ENCODE measurements at places on chromosomes 1 and 21. TPM values are rescaled to one million over a fixed set of nuclear protein-coding genes. Genes with fewer than 3 reads are reported as not detected.
A peak's percentile ranks its signal among the peaks of the same experiment; 100 is the strongest.

DNA sequence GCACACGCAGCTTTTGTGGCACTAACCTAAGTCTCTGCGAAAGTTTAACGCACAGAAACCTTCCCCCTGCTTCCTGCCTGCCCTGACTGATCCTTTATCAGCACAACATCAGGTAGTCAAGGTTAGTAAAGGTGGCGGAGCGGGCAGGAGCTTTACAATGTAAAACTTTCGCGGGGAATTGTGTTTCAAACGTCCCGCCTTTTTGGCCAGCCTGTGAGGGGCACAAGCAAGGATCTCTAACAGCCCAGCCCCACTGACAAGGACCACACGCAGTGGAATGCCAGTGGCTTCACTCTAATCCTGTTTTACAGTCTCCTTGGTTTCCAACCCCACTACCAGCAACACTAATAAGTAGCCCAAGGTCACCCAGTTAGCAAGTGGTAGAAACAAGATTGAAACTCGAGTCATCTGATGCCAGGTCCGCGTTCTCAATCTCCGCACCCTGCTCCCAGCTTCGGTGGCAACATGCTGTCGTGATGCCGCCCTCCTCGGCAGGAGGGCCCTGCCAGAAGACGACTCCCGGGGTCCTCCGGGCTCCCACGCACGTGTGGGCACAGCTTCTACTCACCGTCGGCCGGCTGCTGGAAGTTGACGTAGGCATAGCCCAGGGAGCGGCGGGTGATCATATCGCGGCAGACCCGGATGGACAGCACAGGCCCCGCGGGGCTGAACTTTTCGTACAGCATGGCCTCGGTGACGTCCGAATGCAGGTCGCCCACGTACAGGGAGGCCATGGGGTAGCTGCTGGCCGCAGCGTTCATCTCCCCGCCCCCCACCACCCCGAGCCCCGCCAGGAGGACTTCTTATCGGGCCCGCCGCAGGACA lies 1.2 kb downstream of the PABPC4 start:
- DNase-seq = no peak

OPRD1 gene
- total RNA-seq = not detected

CELA2A gene
- total RNA-seq = not detected

- peak; percentile 47 for DNase-seq
Observed at GRCh38 chr1:59292562-59292961, 4.3 kb upstream of the FGGY start.

PCP4L1 gene
- not detected for total RNA-seq

- DNase-seq = no peak
Observed at GRCh38 chr1:16372535-16373285, 5.7 kb downstream of the SZRD1 start.

S100A1 gene
- total RNA-seq = not detected

DNA sequence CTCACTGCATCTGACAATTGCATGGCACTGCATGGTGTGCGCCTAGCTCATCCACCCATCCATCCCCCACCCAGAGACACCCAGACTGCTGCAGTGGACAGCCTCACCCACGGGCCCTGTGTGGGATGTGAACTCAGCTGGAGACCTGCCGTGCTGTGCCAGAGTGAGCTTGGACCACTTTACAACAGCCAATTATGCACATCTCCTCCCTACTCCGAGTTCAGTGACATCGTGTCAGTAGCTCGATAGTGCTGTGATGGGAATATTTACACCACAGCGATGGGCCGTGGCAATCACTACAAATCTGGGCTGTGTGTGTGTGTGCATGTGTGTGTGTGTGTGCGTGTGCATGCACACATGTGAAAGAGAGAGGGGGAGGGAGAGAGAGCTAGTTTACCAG lies 42.5 kb downstream of the TMEM51 start:
- DNase-seq = no peak

S100A5 gene
- not detected for total RNA-seq

GRCh38 chr1:46687093-46687659 lies 15.5 kb downstream of the TEX38 start:
- no peak for DNase-seq

- DNase-seq = no peak
Observed at GRCh38 chr1:109539676-109540075, at the start of gene GPR61. GPR61 (plus strand) TSS chr1:109539872; CDS start chr1:109543023, 3,151 bp downstream.

DNA sequence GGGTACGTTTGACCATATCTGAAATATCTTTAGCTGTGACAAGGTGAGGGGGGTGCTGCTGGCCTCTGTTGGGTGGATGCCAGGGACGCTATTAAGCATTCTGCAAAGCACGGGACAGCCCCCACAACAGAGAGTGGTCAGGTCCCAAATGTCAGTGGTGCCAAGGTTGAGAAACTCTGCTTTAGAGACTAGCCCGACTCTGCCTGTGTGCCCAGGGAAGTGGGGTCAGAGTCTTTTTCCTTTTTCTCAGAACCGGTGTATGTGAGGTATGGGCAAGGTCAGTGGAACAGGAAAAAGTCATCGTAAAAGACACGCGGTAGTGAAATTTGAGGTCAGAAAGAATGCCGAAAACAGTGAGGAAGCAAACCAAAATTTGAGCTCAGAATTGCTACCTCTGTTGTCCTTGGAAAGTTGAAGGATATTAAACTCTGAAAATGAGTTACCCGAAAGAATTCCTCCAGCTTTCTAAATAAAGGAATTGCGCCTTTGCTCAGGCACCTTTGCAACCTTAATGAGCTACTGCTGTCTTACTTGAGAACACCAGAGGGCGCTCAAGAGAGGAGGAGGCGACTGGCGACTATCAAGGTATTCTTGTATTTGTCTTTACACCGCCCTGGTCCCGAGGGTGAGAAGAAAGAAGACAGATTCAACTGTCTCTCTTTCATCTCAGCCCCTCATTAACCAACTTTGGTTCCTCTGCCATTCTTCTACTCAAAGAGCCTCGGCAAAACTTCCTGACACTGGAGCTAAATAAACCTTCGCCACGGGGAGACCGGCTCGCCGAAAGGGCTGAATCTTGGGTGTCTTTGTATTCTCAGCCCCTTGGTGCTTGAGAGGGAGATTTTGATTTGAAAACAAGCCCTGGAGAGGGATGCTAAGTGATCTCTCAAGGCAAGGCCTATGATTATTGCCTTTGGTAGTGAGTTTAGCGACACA lies 85.4 kb upstream of the OLIG2 start:
- DNase-seq = peak; percentile 5

DSCAM gene
- 0.58 TPM for total RNA-seq

GRCh38 chr21:35770101-35770945 lies 290.0 kb downstream of the SETD4 start:
- no peak for DNase-seq

DNA sequence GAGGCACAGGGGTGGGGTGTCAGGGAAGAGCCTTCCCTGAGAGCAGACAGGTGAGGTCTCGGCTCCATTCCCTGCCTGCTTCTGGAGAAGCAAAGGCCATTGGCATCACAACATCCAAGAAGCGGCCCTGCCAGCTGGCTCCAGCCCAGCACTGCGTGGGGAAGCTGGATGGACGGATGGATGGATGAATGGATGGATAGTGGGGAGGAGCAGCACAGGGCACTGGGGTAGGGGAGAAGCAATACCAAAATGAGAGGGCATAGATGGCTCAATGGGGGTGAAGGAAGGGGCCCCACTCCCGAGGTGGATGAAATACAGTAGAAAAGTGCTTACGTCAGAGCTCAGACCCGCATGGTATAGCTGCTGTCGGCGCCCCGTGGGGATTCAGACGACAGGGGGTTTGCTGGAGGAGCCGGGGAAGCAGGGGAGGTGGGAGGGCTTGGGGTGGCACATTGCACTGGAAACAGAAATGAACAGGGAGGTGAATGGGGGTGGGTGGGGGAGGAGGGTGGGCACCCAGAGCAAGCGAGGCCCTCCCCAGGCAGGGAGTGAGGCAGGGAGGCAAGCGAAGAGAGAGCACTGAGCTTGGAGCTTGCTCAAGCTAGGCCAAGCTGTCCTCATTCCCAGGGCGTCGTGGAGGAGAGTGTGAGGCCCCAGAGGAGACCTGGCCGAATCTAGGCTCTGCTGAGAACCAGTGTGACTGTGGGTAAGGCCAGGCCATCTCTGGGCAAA lies 9.5 kb upstream of the GOLT1A start:
- DNase-seq = no peak

- DNase-seq = no peak
Observed at GRCh38 chr1:15684042-15684461, at the start of gene PLEKHM2. PLEKHM2 (plus strand) TSS chr1:15684320; CDS start chr1:15684559, 239 bp downstream.

- no peak for DNase-seq
Observed at GRCh38 chr1:58528518-58528917, 18.0 kb downstream of the OMA1 start.

RXFP4 gene
- total RNA-seq = not detected

- DNase-seq = no peak
Observed at GRCh38 chr1:151312411-151312810, 14.8 kb downstream of the PI4KB start.

- no peak for DNase-seq
Observed at GRCh38 chr21:45959779-45960390, 21.7 kb upstream of the COL6A1 start.

XCL2 gene
- total RNA-seq = not detected

DNA sequence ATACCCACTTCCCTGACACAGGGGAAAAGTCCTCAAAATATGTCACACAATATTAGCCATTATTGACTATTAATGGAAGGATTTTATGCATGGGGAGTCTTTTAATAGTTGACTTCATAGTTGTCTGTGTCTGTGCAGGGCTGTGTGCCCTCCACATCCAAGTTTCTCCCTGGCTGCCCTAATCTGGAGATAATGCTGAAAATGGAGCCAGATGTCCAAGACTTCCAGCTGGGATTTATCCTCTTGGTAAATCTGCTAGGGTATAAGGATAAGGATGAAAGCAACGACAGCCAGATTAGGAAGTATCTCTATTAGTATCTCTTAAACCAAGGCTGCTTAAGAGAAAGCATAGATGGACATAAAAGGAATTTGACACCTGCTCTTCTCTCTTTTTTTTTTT lies 42.1 kb downstream of the CDK18 start:
- no peak for DNase-seq

- no peak for DNase-seq
Observed at GRCh38 chr1:19811206-19811851, 3.8 kb downstream of the RNF186 start.

- no peak for DNase-seq
Observed at GRCh38 chr1:193891788-193892187, 705.4 kb upstream of the B3GALT2 start.

OR2L5 gene
- total RNA-seq = not detected

DNA sequence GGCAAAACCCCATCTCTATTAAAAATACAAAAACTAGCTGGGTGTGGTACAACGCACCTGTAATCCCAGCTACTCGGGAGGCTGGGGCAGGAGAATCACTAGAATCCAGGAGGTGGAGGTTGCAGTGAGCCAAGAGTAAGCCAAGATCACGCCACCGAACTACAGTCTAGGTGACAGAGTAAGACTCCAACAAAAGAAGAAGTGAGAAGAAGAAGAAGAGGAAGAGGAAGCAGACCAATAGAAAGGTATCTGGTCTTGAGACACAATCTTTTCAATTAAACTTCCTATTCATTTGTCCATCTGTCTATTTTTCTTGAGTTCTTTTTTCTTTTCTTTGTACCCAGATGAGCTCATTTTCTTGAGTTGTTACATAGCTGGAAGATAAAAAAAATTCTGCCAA lies 55.7 kb upstream of the ACADM start:
- no peak for DNase-seq

- DNase-seq = no peak
Observed at GRCh38 chr21:45383615-45384201, 21.3 kb upstream of the COL18A1 start.

- DNase-seq = no peak
Observed at GRCh38 chr1:117826540-117827078, 102.8 kb downstream of the GDAP2 start.

GRCh38 chr1:82048596-82048995 lies 247.9 kb downstream of the ADGRL2 start:
- DNase-seq = no peak

SMYD2 gene
- total RNA-seq = 26.1 TPM

- DNase-seq = no peak
Observed at GRCh38 chr1:90100566-90100965, 105.7 kb downstream of the ZNF326 start.

CNIH3 gene
- total RNA-seq = 3.1 TPM

DNA sequence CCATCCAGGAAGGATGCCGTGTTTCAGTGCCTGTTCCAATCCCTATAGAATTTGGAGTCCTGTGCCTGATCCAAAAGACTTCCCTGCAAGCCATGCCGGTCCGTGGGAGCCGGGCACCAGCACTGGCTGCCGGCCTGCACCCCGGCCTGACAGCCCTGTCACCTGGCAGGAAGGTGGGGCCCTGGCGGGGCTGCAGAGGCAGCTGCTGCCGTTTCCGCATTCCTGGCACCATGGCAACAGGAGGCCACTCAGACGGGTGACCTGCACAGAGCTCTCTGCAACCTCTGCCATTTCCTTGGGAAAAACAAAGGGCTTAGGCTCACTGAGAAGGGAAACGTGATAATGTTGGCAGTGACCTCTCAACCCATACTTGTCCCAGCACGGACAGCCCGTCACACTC lies 63.2 kb upstream of the TMEM51 start:
- DNase-seq = no peak

- no peak for DNase-seq
Observed at GRCh38 chr1:223337174-223337869, 26.7 kb downstream of the SUSD4 start.

- no peak for DNase-seq
Observed at GRCh38 chr1:199182186-199182843, 543.5 kb downstream of the PTPRC start.

DNA sequence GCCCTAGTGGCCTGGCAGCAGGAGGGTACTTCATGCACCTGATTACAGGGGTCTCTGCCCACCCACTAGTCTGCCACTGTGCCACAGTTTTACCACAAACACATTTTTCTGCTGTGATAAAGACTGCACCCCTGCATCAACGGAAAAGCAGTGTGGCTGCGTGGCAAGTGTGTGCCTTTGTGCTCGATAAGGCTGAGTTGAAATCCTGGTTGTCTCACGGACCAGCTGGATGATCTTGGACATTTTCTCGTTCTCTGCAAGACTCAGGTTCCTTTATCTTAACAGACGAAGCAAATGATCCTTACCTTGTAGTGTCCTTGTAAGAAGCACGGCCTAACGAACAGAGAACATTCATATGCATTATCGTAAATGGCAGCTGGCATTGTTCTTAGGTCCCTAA lies 10.2 kb downstream of the GRHL3 start:
- no peak for DNase-seq

GRCh38 chr1:40783001-40783905 lies at the start of gene KCNQ4:
KCNQ4 (plus strand) TSS chr1:40783787; CDS start chr1:40784094, 307 bp downstream.
- no peak for DNase-seq

AVPR1B gene
- total RNA-seq = not detected

DNA sequence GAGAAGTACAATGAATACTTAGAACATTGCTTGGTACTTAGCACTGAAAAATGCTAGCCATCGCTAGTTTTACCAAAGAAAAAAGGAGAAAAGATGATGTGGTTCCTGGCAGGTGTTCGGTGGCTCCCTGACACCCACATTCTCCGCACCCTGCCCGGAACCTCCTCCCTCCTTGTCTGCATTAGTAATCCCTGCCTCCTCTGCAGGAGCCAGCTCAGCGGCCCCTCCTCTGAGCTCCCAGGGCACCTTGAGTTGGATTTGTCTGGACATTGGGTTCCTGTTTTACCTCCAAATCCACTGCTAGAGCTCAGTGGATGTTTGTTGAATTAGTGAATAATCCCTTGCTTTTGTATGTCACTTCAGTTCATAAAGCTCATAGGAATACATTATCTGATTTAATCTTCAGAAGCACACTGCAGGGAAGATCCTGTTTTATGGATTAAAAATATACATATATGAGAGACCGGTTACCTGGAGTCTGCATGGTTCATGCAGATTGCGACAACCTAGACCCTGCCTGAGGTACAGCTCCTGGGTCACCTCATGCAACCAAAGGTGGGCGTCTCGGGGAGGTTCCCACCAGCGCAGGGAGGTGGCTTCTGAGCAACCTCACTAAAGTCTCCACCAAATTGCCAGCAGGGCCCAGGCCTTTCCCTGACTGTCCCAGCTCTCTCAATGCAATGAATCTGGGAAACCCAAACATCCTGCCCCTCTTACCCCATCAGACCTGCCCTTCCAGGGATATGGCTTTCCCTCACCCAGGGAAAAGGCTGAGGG lies 24.2 kb downstream of the PCAT6 start:
- DNase-seq = no peak

TMED5 gene
- 57.1 TPM for total RNA-seq

Data from glomerular endothelial cell (primary cell).